ENCODE measurements at places on chromosomes 2 and 18.

DNA sequence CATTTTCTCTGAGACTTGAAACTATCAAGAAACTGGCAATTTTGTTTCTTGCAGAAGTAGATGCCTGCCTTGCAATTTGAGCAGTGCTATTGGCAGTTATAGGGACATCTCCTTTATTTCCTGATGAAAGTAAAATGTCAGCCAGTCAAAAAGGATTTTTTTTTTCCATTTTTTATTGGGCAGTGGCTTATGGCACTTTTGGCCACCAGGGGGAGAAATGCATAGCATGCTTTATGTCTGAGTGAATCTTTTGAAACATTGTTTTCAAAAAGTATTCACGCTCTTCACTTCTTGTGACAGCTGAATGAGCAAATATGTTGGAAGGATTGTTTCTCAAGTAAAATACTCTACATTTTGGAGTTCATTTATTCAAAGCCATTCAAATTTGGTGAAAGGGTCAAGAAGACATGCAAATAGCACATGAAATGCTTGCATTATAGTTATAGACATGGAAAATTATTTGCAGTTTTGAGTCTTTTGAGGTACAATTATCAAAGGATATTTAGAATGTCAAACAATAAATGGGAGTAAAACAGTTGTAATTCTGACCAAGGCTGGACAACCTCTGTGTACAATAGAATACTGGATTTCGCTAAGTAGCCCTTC lies 491.0 kb downstream of the CDH2 start:
- no peak for DNase-seq

- no peak for DNase-seq
Observed at GRCh38 chr2:191869178-191869577, 22.3 kb upstream of the CAVIN2 start.

DNA sequence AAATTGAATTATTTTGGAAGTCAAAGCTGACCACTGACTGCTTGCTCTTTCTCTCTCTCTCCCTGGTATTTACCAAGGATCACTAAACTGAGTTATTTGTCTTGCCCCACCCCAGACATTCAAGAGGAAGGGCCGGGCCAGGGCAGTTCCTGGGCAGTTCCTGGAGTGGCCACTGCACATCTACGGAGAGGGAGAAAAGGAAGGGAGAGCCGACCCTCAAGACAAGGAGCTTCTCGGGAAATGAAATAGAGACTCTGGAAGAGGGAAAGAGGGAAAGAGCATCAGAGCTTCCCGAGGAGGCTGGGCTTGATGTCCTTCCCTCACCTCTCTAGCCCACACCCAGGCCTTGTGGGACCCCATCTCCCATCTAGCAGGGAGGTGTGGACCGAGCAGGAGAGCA lies 83.1 kb downstream of the SEPTIN10 start:
- no peak for DNase-seq

- DNase-seq, result no peak
Observed at GRCh38 chr18:3453540-3454364, 3.8 kb downstream of the TGIF1 start.

DNA sequence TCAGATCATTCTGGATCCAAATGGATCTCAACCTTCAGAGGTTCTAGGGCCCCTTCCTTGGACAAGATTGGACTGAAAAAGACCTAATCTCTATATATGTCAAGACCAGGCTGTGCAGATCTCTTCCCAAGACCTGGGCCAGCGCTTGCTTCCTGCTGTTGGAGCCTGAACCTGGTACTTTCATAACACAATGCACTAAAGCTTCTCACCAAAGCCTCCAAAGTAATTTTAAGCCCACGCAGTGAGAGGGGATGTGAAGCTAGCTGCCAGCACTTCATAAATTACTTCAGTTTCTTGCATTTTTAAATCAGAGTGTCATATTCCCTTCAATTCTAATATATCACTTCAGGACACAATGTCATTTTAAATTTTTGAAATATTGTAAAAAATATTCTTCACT lies 50.7 kb downstream of the LRRC30 start:
- DNase-seq, result no peak

DNA sequence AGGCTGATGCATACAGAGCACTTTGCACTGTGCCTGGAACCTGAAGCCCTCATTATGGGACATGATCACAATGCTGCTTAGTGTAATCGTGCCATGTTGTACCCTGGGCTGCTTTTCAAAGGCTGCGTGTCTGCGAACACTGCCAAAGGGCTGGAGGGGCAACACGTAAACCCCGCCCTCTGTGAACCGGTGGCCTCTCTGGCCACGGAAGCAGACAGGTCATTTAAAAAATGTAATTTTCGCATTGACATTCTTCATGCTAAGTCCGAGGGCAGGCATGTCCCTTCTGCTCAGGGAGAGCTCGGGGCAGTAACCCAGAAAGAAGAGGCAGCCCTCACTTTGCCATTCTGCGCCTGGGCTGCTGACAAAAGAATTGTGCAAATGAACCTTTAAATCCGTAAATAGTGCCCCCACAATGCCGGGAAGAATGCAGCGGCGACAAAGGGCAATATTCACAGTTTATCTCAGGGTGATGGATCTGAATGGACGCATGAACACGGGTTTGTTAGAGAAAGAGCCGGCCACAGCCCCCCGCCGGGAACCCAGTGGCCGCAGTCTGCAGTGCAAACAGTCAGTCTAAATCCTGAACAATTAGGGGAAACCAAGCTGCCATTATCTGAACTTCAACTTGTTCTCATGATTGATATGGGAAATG lies 226.1 kb downstream of the MYCN start:
- DNase-seq, result no peak

GRCh38 chr2:33062665-33063250 lies 116.0 kb downstream of the LTBP1 start:
- no peak for DNase-seq

GRCh38 chr2:70891572-70892357 lies 43.9 kb upstream of the ATP6V1B1 start:
- DNase-seq, result no peak

GRCh38 chr2:230124757-230125431 lies 56.2 kb upstream of the SLC16A14 start:
- no peak for DNase-seq

DNA sequence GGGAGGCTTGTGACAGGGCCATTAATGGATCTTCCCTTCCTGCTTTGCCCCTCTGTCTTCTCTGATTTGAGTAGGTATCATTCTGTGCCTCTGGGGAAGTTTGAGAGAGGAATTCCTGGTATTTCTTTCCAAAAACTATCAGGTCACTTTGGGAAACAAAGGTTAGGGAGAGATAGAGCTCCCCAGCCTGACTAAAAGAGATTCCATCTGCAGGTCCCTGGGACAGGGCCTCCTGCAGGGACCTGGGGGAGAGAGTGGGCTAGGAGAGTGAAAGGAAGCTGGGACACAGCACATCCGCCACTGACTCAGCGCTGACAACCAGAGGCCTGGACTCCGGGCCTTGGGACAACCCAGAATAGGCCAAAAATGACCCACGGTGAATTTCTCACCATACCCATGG lies 6.4 kb downstream of the GALNT14 start:
- DNase-seq, result no peak

DNA sequence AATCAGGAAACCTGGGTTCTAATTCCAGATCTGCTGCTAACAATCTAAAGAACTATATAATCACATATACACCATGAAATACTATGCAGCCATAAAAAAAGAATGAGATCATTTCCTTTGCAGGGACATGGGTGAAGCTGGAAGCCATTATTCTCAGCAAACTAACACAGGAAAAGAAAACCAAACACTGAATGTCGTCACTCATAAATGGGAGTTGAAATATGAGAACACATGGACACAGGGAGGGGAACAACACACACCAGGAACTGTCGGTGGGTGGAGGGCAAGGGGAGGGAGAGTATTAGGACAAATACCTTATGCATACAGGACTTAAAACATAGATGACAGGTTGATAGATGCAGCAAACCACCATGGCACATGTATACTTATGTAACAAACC lies 33.2 kb downstream of the CDH2 start:
- DNase-seq, result no peak

DNA sequence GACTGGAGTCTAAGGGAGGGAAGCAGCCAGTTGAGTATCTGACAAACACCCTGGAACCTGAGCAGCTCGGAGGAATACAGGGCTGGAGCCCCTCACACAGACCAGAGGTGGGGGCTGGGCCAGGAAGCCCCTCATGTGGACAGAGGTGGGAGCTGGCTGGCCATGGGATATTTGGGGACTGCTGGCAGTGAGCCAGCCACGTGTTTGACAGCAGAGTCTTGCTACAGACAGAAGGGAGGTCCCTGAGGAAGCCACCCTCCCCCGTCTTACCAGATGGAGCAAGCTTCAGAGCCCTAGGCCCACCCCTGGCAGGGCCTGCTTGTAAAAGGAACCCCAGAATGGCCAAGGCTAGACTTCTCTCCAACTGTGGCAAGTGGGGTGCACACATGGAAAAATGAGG lies 3.6 kb upstream of the MTERF4 start:
- no peak for DNase-seq

DNA sequence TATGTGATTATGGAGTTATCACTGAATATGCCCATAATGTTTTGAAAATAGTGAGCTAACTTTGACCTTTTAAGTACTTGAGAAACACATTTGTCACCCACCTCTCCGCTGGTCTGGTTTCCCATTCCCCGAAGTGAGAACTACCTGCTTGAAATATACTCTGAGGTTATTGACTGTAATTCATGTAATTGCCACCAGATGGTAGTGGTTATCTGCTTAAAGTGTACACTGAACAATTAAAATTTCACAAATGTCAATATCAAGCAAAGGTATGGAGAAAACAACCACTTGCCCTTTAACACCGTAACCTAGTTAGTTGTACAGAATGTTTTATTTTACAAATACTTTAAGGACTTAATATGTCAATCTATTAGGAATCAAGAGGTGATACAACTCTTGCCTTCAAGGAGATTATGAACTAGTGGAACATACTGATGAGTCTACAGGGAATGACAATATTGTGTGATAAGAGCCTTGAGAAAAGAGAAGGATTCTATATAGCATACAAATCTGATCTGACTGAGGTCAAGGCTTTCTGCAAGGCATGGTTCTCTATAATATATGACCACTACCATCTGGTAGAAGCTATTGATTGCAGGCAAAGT lies 316.8 kb upstream of the KCNH7 start:
- no peak for DNase-seq

GRCh38 chr2:115460008-115460407 lies 1017.6 kb downstream of the DPP10 start:
- DNase-seq, result no peak

DNA sequence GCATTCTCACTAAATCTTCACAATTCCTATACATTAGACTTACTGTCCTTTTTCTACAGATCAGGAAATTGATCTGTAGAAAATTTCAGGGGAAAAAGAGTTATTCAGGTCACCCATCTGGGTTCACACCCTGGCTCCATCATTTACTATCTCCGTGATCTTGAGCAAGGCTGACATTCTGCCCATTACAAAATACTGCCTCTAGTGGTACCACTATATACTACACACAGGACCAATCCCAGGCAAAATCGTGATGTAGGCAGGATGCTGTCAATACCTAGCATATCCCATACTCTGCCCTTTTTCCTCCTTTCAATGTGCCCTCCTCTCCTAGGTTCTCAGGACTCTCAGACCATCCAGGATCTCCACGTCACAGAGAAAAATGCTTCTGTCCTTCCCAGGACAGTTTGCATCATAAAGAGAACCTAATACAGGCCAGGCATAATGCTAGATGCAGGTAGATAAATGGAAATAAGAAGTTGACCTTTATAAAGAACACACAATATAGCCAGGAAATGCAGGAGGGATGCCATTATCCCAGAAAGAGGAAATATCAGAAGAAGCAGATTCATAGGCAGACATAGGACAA lies 101.9 kb downstream of the CDH20 start:
- DNase-seq, result no peak

DNA sequence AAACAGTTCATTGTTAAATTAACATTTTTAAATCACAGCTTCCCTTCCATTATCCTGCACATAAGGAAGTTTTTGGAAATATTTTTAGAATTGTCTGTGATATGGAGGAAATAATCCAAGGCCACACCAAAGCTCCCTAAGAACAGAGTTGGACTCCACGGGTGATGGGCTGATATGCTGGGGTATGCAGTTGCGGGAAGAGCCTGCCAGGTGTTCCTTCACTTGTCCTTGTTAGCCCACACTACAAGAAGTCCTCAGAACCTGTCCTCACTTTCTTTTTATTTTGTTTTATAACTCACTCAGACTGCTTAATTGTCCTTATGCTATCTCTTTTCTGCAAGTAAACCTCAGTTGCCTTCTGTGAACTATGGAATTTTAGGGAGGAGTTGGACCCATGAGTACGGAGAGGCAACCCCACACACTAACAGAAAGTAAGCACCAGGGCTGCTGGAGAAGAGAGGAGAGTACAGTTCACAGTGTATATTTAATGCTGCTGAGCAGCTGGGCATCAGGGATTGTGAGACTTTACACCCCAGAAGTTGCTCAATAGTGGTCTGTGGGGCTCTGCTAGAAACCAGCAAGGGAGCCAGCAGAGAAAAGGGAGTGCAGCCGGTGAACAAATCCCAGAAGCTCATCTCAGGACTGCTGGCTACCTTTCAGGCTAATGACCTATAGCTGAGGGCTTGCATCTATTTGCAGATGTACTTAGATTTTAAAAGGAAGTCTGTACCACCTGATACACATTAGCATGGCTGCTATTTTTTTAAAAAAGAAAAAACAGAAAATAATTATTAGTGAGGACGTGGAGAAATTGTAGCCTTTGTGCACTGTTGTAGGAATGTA lies 280.1 kb upstream of the STON1 start:
- no peak for DNase-seq

DNA sequence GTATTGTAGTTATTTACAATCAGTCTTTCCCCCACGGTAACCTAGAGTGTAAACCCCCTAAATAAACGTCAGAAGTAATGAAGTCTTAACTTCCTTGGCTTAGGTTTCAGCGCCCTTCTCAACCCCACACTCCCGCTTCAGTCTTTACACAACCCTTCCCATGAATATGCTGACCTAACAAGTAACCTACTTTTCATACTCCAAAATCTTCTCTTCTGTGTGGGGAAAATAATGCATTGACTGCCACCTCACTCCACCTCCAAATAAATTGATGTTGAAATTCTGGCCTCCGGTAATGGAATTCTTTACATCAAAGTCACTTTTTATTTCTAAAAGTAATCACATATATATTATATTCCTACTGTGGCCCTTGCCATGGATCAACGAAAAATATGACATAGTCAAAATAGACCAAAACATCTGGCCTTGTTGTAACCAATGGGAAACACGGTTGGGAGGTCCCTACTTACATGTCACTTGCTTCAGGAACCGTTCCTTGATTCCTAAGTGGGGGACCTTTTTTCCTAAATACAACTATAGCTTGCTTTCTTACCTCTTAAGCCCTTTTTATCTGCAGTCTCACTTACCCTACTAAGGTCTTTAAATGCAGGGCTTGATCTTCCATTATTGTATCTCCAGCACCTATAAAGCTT lies 961 bp downstream of the GEN1 start:
- no peak for DNase-seq
